ENCODE measurements at places on chromosomes 13 and 19.

GRCh38 chr19:10748927-10749434 lies 31.1 kb downstream of the DNM2 start:
- DNase-seq, result no peak

DNA sequence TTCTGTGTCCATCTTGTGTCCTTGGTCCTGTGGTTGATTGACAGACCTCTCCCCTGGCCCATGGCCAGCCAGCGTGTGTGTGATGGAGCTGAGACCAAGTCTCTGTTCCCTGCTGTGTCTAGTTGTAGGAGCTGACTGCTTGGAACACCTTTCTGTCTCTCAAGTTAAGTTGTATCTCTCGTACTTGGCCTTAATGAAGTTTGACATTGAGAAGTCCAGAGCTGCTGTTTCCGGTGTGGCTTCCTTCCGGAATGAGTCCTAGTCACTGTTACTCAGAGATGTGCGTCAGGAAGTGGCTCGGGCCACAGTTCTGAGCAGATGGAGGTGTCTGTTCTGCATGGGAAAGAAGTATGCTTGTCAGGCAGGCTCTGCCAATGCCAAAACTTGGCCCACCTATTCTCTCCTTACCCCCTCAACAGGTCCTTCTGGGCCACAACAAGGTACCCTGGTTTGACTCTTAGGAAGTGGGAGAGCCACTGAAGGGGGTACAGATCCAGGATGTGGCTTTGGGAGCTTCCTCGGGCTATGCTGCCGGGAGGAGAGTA lies 54.3 kb downstream of the GATAD2A start:
- peak; percentile 41 for DNase-seq

DNA sequence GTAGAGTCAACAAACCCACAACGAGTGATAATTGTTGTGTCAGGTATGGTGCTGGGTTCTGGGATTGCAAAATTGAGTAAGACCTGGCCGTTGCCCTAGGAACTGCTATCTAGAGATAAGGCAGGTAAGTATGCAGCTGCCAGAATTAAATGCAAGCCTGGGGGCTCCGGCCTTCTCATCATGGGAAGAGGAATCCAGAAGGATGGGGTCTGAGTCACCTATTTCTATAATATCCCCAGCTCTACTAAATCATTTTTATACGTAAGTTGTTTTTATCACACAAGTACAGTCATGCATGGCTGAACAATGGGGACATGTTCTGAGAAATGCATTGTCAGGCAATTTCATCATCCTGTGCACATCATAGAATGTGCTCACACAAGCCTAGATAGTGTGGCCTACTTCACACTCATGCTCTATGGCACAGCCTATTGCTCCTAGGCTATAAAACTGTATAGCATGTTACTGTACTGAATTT lies 203.0 kb downstream of the KLF5 start:
- DNase-seq, result no peak

DNA sequence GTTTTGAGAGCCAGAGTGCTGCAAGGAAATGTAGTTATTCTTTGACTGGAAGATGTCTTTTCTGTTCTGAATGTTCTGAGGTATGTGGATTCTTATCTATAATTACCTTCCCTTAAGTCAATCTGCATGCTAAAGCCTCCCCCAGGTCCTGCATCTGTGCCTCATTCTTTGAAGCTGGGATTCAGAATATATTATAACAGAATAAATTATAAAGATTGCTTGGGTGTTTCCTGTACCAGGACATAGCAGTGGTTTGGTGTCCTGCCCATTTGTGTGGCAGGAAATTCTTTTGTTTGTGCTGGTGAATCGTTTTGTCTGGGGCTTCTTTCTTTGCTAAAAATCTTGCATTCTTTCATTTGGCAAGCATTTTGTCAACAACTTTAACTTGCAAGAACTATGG lies 60.2 kb downstream of the ITGBL1 start:
- no peak for DNase-seq

DNA sequence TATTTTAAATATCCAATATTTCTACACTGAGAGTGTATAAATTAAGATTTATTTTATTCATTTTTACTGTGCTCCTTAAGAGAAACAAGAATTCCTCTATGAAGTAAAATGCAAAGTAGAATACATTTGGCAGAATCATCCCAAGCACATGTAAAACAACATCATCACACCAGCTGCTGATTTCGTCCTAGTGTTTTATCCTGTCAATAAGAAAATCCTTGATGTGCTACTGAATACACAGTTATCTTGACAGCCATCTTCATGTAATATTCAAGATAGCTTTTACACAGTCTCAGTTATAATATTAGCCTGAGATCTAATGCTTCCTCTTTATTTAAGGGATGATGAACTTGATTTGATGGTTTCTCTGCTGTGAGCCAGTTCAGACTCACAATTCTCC lies 282.4 kb downstream of the MZT1 start:
- no peak for DNase-seq

- no peak for DNase-seq
Measured at GRCh38 chr19:40363069-40363468, 14.6 kb downstream of the PLD3 start.

DNA sequence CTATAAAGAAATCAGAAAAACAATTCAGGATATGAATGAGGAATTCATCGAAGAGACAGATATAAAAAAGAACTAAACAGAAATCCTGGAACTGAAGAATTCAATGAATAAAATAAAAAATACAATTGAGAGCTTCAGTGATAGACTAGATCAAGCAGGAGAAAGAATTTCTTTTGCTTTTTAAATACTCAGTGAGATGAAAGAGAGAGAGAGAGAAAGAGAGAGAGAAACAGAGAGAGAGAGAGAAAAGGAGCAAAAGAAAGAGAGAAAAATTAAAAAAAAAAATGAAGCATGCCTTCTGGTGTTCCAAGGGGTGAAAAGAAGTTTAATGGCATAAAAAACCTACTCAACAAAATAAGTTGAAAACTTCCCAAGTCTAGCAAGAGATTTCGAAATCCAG lies 22.0 kb upstream of the SLC7A9 start:
- no peak for DNase-seq

DNA sequence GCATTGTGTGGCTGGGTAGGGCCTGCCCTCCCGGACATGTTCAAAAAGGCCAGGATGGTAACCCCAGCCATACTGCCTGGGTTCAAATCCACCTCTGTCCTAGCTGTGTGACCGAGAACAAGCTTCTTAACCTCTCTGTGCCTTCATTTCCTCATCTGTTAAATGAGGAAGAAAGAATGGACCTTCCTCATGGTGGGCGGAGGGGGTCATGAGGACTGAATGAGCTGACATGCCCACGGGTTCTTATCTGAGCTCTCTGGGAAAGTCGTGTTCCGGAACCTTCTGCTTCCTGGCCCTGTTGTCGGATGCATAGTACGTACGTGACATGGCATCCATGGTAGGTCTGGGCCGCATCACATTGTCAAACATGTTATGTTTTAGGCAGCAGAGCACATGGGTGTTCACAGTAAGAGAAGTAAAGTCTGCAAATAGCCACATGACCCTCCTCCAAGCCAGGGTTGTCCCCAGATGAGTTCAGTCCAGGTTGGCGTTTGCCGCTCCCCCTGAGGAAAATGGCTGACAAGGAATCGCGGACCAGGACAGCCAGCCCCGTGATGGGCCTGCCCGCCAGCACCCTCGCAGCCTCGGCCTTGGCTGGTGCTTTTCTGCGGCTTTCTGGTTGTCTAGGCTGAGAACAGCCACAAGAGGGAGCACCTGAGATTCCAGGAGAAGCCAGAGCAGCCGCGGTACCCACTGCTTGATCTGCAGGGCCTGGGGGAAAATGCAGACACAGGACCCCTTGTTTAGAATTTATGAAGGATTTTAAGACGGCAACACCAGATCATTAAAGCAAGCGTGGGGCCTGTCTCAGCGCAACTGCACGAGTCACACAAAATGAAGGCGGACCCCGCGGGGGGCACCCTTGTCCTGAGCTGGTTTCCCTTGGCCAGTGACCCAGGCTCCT lies 2.4 kb upstream of the NTN5 start:
- DNase-seq, result peak; percentile 54

DNA sequence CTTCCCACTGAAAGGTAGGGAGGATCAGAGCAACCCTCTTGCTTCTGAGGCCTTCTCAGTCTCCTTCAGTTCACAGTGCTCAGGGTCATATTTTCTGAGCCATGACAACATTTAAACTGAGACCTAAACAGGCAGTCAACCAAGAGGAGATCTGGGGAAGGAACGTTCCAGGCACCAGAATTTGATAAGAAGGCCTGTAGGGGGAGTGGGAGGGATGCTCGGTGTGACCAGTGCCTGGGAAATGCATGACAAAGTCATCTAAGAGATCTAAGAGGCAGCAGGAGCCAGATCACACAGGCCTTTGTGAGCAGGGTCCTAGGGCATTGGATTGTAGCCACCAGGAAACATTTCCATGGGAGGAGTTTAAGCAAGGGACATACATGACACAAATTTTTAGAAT lies 71.6 kb downstream of the SHISA2 start:
- no peak for DNase-seq

DNA sequence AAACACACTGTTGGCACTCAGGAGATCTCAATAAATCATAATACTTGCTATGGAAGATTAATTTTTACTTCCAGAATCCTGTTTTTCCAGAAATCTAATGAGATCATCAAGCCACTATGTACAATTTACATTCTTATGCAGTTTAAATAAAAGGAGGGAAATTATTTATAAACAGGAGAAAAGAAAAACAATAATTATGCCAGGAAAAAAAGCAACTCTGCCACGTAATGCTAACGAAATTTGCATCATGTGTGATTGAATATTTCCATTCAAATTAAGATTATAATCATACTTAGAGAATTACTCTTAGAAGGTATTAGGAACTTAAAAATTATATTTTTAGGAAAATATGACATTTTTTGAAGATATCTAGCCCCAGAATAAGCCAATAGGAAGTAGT lies 13.0 kb downstream of the FAM124A start:
- no peak for DNase-seq

DNA sequence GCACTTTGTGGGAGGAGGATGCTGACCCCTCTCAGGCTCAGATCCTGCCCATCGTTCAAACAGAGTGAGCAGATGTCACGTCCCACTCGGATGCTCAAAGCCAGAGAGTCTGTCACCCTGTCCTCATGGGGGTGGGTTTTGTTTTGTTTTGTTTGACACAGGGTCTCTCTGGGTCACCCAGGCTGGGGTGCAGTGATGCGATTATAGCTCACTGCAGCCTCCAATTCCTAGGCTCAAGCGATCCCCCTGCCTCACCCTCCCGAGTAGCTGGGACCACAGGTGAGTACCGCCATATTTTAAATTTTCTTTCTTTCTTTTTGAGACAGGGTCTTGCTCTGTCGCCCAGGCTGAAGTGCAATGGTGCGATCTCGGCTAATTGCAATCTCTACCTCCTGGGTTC lies 4.0 kb downstream of the ADGRE2 start:
- no peak for DNase-seq

DNA sequence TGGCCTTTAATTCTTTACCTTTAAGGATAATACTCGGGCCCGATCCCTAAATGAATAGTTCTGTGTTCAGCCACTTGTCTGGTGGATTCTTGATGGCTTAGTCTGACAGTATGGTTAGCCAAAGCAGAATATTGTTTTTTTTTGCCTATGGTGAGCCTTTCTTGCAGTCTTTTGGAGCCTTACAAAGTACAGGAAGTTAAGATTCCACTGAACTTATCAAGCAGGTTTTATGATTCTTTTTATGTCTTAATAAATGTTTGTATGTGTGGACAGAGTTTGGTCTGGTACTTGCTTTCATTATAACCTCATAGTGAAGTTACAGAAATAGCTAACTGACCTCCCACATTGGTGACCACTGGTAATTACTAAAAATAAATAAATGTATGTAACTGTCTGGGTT lies 17.1 kb downstream of the PCCA start:
- no peak for DNase-seq

- no peak for DNase-seq
Measured at GRCh38 chr19:4391306-4391693, 9.0 kb downstream of the SH3GL1 start.

- DNase-seq, result no peak
Measured at GRCh38 chr19:10946958-10947657, 13.7 kb upstream of the SMARCA4 start.

DNA sequence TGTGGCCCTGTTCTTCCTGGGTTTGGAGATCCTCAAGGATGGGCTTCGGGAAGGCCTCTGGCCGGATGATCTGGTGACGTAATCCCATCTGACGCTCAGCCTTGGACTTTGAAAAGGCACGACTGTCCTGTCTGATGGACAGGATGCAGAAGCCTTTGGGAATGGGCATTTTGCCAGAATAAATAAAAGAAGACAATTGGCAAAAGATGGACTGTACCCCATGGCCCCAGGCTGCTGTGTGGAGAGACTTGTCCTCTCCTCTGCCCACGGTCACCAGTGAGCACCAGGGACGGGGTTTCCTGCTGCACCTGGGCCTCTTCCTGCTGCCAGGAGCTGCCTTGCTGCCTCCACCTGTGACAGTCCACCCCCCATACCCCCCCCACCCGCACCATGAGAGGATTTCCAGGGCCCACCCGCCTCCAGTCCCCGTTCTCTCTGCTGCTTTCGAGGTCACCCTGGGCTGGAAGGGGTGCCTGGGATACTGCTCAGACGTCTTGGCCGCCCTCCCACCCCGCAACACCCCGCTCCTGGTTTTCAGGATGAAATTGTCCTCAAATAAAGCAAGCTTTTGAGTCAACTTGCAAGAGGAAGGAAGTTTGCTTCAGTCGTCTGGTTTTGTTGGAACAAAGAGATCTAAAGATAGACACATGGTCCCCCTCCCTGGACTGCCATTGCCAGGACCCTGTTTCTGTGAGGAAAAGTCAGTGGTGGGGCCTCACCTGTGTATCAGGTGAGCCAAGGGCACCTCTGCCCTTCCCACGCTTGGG lies 40.9 kb downstream of the MCF2L start:
- DNase-seq, result no peak

GRCh38 chr19:5251096-5252065 lies 89.2 kb downstream of the PTPRS start:
- DNase-seq, result no peak
